ENCODE measurements at places on chromosomes 3 and 15.
A peak's percentile ranks its signal among the peaks of the same experiment; 100 is the strongest.

- no peak for DNase-seq
Observed at GRCh38 chr15:62323353-62323890, 158.3 kb upstream of the C2CD4B start.

GRCh38 chr3:39250116-39250747 is 29.6 kb downstream of the CX3CR1 start:
- no peak for DNase-seq

DNA sequence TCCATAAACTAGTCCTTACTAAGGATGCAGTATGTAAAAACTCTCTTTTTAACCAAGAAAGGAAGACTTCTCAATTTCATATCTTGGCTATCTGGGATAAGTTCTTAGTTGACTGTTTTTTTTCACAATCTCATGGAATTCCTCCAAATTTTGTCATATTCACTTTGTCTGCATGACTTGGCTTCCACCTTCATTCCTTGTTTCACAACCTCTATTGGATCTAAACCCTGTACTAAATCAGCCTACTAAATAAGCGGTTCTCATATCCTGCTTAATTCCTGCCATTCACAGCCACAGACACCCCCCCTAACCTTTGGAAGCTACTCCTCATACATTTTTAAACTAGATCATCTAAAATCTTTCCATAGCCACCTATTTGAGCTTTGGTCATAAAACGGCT is 370.6 kb upstream of the NAALADL2 start:
- DNase-seq: no peak

DNA sequence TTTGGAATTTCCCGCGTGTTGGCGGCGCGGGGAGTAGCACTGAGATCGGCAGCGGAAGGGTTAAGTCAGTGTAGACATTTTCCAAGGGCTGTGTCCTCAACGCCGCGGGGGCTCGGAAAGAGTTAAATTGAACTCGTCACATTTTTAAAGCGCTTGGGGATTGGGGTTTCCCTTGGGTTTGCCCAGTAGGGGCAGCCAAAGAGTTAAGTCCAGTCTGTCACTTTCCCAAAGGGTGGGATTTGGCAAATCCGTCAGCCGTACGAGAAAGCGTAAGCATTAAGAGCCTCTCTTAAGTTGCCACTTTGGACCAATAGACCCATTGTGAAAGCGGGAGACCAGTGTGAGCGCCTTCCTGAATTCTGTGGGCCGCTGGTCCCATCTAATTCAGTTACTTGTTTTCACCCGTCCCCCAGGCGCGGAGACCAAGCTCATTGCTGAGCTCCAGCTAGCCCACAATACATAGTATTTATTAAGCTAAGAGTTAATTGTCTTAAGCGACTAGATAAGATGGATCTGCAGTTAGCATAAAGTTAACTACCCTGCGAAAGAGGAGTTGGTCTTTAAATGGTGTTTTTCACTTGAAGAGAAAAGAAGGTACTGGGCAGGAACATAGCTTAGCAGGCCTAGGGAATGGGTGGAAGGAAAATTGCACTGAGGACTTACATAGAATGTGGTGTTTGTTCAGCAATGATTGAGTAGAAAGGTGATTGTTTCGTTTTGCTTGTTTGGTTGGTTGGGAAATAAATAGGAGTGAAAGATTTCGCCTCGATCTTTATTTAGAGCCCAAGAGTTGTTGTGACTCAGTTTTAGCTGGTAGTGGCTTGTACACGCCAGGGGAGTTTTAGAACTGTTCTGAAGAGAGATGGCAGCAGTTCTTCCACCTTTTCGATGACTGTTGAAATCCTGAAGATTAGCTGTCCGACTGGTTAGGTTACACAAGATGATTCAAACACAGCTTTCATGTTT is 932 bp downstream of the ARL8B start:
- peak; percentile 53 for DNase-seq

DNA sequence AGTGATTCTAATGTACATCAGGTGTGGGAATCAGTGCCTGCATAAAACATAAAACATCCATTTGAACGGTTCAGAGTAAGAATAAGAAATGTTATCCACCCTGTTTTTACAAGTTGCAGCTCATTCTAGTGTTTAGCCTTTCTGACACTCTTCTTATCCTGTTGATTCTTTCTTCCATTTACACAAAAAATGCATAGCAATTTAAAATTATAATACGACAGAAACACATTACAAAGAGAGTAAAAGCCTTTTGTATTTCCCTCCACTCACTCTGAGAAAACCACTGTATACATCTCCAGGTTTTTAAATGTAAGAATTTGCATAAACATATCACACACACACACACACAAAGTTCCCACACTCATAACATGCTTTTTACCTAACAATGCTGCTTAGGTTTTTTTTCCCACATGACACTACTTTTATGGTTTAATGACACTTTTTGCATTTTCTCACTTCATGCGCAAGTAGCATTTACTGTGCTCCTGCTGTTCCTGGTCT is 199.8 kb downstream of the CNTN6 start:
- DNase-seq: no peak

DNA sequence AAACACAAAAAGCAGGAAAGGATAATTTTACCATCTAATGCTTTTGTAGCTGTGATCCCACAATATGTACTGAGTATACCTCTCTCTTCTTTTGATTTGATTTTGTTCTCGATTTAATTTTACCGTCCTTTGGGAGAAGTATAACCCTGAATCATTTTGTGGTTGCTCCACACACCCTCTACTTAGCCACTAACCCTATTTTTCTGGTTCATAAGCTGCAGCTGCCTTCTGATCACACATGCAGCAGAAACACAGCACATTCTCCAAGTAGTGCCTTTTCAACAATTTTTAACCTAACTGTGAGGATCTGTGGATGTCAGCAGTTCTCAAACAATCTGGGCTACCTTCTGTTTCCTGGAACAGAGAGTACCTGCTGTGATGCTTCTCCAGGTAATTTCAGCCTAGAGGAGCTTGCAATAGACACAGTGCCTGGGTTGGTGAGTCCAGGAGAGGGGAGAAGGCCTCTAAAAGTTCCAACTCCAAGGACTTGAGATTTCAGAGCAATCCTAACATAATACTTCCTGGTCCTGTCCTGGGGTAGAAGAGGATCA is 40.3 kb downstream of the HGD start:
- DNase-seq: no peak

DNA sequence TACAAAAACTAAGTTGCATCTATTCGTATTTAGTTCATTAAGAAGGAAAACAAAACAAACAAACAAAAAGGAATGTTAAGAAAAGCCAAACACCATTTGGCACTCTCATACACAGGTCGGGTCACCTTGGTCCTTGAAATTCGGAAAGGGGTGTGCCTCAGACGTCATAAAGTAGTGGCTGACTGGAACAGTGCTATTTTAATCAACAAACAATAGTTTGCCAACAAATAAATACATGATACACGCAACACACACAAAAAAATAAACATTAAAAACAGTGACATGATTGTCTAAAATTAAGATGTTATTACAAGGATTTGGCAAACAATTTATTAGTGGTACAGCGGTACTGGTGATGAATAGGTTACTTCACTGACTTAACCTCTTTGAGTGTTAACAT is 579.6 kb downstream of the MECOM start:
- no peak for DNase-seq

DNA sequence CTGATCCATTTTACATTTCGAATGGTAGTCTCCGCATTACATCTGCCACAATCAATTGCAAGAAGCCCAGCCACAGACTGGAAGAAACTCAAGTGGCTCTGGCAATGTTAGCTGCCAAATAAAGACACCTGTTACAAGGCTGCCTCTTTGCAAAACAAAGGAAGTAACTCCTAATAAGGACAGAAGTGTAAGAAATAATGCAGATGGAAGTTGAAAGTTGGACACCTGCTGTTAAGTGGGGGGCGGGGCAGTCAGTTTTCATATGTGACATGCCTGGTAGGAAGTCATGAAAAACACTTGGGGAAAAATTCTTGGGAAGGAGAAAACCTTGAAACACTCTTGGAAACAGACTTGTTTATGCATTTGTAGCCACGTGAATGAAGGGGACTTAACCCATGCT is 54.1 kb upstream of the ATP2C1 start:
- no peak for DNase-seq

DNA sequence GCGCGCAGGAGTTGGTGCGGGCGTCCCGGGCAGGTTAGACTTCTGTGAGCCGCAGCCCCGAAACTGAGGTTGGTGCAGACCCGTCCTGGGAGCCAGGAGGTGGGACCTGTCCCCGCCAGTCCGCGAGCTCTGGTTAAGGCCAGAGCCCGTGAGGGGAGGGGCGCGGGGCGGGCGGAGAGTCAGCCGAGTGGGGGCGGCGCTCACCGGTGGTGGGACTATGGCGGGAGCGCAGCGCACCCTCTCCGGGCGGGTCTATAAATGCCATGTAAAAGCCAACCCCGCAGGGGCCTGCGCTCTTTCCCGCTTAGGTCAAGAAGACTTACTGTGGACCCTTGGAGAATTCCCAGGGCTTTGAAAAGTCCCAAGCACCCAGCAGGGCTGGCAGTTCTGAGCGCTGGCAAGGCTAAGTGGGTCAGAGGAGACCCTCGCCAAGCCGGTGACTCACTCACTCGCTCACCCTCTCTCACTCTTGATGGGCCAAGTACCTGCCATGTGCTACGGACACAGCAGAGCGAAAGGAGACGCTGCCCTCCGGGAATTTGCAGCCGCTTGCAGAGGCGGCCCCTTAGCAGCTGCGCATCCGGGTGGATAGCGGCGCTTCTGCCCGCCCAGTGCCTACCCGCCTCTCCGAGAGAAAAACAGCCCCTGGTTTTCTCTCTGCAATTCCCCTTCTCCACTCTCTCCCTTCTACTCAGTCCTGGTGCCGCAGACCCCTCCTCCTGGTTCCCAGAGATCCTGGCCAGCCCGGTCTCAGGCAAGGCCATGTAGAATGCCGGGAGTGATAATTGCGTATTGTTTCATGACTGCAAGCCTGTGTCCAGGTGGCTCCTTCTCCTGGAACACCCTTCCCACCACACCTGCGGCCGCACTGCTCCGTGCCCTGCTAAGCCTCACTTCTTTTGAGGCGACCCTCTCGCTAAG is at the start of gene ALDH1L1:
Gene ALDH1L1 (minus strand): TSS at position 110 of the 921 bp plus-strand sequence. CDS start 19,607 bp downstream, outside the sequence.
- no peak for DNase-seq

DNA sequence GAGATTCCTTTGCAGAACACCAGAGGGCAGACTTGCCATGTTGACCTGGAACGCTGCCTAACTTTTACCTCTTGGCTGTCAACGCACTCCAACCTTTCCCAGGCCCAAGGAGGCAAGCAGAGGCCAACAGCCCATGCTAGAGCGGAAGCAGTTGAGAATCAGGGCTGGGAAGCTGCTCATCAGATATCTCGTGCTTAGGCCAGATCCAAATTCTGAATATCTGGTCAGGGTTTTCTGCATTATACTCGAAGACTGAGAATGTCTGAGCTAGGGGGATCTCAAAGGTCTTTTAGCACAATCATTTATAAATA is 2.5 kb downstream of the XIRP1 start:
- peak; percentile 75 for DNase-seq

DNA sequence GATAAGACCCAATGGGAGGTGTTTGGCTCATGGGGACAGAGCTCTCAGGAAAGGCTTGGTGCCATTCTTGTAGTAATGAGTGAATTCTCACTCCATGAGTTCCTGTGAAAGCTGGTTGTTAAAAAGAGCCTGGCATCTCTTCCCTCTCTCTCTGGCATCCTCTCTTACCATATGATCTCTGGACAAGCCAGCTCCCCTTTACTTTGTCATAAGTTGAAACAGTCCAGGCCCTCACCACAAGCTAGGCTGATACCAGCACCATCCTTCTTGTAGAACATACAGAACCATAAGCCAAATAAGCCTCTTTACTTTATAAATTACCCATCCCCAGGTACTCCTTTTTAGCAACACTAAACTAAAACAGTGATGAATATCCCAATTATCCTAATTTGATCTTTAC is 166.9 kb upstream of the TMC3 start:
- no peak for DNase-seq

- no peak for DNase-seq
Observed at GRCh38 chr3:196246612-196247308, 30.4 kb downstream of the SLC51A start.

DNA sequence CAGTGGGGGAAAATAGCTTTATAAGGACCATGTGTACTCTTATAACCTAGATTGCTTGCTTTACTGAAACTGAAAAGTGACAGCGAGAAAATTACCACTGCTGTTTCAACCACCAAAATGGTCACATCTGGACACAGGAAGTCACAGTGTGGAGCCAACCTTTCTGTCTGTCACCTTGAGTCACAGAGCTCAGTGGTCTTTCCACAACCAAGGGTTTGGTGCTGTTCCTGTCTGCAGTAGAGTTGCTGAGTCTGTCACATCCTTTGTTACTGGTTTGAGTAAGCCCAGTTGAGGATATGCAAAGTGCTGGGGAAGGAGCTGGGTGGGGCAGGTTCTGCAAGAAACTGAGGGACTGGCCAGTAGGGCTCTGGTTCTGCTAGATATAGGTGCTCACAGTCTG is 139.1 kb upstream of the EIF1B start:
- no peak for DNase-seq

DNA sequence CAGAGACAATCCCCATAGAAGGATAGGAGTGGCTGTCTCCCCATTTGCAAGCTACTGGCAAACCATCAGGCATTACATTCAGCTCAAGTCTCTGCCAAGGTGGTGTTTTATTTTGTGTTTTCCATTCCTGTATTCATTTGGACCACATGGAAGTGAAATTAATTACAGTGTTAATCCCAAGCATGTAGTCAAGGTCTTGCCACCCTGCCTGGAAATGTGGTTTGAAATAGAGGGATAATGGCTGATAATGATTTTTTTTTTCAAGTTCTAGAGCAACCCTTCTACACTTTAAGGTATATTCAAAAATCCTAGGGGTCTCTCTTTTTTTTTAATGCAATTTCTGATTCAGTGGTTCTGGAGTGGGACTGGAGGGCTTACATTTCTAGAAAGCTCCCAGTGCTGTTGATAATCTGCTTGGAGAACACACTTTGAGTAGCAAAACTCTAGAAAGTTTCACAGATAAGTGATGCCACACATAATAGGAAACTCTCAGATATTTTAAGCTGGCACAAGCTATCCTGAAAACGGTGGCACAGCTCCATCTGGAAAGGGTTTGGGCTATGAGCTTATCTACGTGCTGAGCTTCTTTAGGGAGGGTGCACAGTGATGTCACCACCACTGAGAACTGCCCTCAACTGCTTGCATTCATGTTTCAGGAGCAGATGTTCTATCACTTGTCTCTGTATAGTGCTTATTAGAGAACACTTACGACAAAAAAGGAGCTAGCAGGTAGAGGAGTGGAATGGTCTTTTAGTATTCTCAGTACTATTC is 140.1 kb upstream of the IL12A start:
- DNase-seq: no peak

- DNase-seq: no peak
Observed at GRCh38 chr3:101962055-101962454, 112.7 kb downstream of the NFKBIZ start.

- no peak for DNase-seq
Observed at GRCh38 chr3:129239991-129240390, 9.4 kb upstream of the COPG1 start.

DNA sequence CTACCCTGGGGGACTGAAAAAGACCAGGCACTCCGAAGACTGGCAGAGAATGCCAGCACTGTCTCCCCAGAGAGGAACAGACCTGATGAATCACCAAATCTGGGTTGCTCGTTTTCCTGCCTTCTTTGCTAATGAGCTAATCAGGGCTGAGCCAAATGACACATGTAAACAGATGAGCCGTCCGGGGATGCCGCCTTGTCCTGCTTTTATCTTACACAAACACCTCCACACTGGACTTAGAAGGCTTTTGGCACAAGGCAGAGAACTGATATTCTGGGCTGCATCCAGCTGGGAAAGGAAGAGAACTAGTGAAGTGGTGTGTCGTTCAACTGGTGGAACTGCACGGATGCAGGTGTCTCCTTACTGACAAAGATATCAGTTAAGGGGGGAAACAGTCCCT is 88.1 kb downstream of the MECOM start:
- DNase-seq: no peak
